ENCODE measurements at places on chromosomes 3 and 15. TPM values are rescaled to one million over a fixed set of nuclear protein-coding genes. Genes with fewer than 3 reads are reported as not detected.

HDAC11 gene
- total RNA-seq, result 11.5 TPM

SUCNR1 gene
- total RNA-seq, result not detected

MME gene
- total RNA-seq, result 267 TPM

UPK1B gene
- total RNA-seq, result not detected

SAMMSON gene
- total RNA-seq, result 0.25 TPM

UBL7 gene
- total RNA-seq, result 29.5 TPM

SPINT1 gene
- total RNA-seq, result 0.66 TPM

CLDN1 gene
- total RNA-seq, result 0.55 TPM

NPAP1 gene
- not detected for total RNA-seq

SHC4 gene
- total RNA-seq, result 1.7 TPM

TMEM207 gene
- total RNA-seq, result not detected

SERPINI2 gene
- total RNA-seq, result not detected

PAK6 gene
- under 0.01 TPM for total RNA-seq

MOBP gene
- under 0.01 TPM for total RNA-seq

LEKR1 gene
- total RNA-seq, result 1.3 TPM

PSTPIP1 gene
- 0.11 TPM for total RNA-seq

WWTR1 gene
- total RNA-seq, result 24.1 TPM

CALML4 gene
- 1.1 TPM for total RNA-seq

ITPKA gene
- total RNA-seq, result 18.1 TPM

RLBP1 gene
- not detected for total RNA-seq

MUSTN1 gene
- total RNA-seq, result 0.50 TPM

ABHD5 gene
- total RNA-seq, result 73.6 TPM

UROC1 gene
- not detected for total RNA-seq

CCR3 gene
- not detected for total RNA-seq

CEP152 gene
- total RNA-seq, result 19.9 TPM

P2RY1 gene
- total RNA-seq, result 1.1 TPM

ADAMTS17 gene
- total RNA-seq, result 0.11 TPM

NAALADL2 gene
- total RNA-seq, result 13.7 TPM

GRAMD1C gene
- 7.6 TPM for total RNA-seq

PCLAF gene
- 44.9 TPM for total RNA-seq

SCG3 gene
- not detected for total RNA-seq

IQCF5 gene
- total RNA-seq, result not detected

EIF4E3 gene
- 1.2 TPM for total RNA-seq

SSUH2 gene
- 0.11 TPM for total RNA-seq

GOLGA8F gene
- not detected for total RNA-seq

RARB gene
- 44.8 TPM for total RNA-seq

FANCD2 gene
- total RNA-seq, result 43.9 TPM

ZNF80 gene
- not detected for total RNA-seq

GOLGA6L4 gene
- 1.2 TPM for total RNA-seq

TICRR gene
- total RNA-seq, result 3.2 TPM

TMEM44 gene
- total RNA-seq, result 11.0 TPM

ADAM10 gene
- total RNA-seq, result 124 TPM

TFDP2 gene
- 19.9 TPM for total RNA-seq

IQCH gene
- total RNA-seq, result 7.0 TPM

SCN11A gene
- under 0.01 TPM for total RNA-seq

TRANK1 gene
- 7.7 TPM for total RNA-seq

CLDN18 gene
- 0.12 TPM for total RNA-seq

RYR3 gene
- not detected for total RNA-seq

CHRNB4 gene
- not detected for total RNA-seq

Measured in uterine smooth muscle cell (primary cell).